Fibroblast of skin of scalp (primary cell): ENCODE measurements at places on chromosomes 3 and 15.

GRCh38 chr3:55329849-55330248 is 157.3 kb downstream of the WNT5A start:
- peak; percentile 97 for DNase-seq

- DNase-seq, result no peak
Measured at GRCh38 chr3:10532939-10533736, 27.8 kb upstream of the ATP2B2 start.

DNA sequence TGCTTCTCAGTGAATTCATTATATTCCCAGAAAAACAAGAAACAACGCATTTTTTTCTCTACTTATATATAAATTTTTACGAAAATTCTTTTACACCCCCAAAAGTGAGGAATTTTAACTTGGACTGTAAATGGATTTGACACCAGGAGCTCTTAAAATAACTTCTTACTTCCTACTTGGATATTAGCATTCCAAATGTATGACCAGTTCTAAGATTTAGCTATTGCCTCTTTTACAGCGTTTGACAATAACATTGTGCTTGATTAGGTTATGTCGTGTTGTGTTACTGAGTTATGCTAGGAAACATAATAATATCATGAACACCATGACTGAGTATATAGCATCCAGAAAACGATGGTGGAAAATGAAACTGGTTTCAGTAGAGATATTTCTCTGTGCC is 177.0 kb downstream of the CNTN6 start:
- DNase-seq, result peak; percentile 17

DNA sequence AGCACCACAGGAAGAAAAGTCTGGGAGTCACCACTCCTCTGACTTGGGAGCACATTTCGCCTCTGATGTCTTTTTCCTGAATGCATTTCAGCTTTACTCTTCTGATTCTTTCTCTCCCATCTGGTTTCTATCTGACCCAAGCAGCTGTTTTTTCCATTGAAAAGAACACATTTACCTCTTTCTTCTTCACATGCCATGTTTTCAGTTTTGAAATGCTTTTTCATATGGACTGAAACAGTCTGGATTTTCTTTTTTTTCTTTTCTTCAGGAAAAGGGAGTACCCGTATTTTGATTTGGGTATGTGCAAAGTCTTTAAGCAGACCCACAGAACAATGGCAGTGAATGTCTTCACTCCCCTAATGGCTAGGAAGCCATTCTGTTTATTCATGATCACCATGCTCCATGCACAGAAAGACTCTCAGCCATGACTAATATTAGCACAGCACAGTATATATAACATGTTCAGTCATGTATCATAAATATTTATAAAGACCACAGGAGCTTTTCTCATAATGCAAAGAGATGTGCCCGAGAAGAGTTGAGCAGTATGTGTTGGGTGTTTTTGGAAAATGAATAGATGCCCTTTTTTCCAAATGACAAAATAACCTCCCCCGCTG is 82.7 kb upstream of the LRIG1 start:
- DNase-seq, result no peak

GRCh38 chr3:107085261-107085660 is 292.0 kb upstream of the CCDC54 start:
- DNase-seq, result peak; percentile 22

DNA sequence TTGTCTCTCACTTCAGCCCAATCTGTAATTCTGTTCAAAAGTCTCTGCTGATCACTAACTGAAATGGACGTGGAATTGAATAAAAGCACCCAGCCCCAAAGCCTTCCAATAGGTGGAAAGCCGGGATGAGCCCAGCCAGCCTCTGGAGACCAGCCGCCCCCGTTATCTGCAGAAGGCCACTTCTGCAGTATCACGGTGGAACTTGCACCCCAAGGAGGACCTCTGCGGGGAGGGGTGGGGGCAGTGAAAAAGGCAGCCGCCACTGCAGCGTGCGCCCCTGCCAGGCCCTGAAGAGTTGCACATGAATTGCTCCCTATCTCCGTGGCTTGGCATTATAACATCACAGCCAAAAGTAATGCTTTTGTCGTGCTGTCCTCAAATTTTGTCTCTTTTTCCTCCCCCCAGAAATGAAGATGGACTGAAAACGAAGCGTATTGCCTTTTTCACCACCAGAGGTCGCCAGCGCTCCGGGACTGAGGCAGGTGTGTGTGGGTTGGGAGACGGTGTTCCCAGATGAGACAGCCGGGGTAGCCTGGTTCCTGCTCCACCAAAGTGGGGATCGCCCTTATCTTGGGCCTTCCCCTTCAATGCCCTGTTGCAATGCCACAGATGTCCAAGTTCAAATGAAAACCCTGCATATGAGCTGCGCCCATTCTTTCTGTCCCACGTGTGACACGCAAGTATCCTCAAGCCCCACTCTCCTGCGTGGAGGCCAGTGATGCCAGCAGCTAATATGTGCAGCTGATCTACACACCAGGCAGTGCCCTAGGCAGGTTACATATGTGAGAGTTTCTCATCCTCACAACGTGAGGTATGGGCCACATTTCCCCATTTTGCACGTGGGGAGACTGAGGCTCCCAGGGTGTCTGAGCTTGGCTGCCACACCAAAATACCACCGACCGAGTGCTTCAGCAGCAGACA is 96.0 kb downstream of the LRRK1 start:
- DNase-seq, result peak; percentile 66

GRCh38 chr3:71744738-71745137 is 8.9 kb upstream of the GPR27 start:
- DNase-seq, result no peak

DNA sequence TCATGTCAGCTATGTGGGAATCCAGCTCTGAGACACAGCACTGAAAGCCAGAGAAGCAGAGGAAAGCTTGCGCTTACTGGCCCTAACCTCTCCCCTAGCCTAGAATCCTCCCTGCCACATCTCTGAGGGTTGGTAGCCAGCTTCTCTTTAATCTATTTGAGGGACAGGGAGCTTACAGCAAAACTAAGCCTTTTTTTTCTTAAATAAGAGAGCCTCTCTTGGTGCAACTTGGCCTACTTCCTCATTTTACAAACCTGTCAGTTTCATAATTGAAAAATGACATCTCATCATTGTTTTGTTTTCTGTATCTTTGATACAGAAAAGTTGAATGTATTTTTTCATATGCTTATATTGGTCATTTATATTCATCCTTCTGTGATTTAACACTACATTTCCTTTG is 193.9 kb downstream of the ZNF621 start:
- no peak for DNase-seq

DNA sequence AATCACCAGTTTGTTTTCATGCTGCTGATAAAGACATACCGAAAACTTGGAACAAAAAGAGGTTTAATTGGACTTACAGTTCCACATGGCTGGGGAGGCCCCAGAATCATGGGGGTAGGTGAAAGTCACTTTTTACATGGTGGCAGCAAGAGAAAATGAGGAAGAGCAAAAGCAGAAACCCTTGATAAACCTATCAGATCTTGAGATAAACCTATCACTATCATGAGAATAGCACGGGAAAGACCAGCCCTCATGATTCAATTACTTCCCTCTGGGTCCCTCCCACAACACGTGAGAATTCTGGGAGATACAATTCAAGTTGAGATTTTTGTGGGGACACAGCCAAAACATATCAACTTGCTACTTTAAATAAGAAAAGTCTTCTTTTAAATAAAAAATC is 28.9 kb downstream of the CD200R1L start:
- no peak for DNase-seq

GRCh38 chr3:56771376-56771775 is 30.4 kb downstream of the ARHGEF3 start:
- no peak for DNase-seq

DNA sequence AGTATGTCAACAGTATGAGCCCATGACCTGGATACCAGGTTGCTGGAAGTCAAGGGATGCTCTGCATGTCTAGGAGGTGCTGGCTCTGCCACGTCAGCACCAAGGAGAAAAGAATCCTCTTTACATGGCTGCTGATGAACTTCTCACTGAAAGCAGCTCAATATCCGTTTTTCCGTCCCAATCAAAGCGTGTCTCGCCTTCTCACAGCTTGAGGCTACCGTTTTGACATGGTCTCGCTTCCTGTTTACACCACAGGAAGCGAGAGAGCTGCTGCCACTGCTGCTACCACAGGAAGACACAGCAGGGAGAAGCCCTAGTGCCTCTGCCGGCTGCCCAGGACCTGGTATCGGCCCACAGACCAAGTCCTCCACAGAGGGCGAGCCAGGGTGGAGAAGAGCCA is 27.3 kb downstream of the STARD5 start:
- peak; percentile 17 for DNase-seq

- no peak for DNase-seq
Measured at GRCh38 chr15:23514484-23514883, 51.0 kb upstream of the MKRN3 start.

- no peak for DNase-seq
Measured at GRCh38 chr3:103158183-103158582, 723.4 kb downstream of the ZPLD1 start.

DNA sequence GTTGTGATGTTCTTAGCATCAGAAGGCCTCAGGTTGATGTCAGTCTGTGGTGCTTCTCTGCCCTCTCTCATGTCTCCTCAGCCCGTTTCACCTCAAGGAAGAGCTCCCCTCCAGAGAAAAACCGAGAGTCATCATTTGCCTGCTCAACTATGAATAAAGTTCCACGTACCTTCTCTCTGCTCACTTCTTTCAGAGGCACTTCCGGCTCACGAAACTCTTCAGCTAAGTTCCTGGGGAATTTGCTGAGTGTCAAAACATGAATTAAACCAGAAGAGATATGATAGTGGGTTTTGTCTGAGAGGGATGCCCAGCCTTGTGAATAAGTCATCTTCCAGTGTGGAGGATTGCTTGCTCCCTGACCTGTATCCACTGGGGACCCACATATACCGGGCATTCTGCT is 37.7 kb downstream of the CCR4 start:
- no peak for DNase-seq

GRCh38 chr3:195384952-195385351 is 57.9 kb downstream of the ACAP2 start:
- peak; percentile 12 for DNase-seq

GRCh38 chr3:12944849-12945248 is 103.5 kb upstream of the RPL32 start:
- no peak for DNase-seq

GRCh38 chr3:59364496-59364895 is 314.7 kb upstream of the CFAP20DC start:
- DNase-seq, result peak; percentile 28

- no peak for DNase-seq
Measured at GRCh38 chr15:60704717-60705116, 225.8 kb upstream of the ICE2 start.

- no peak for DNase-seq
Measured at GRCh38 chr3:147934451-147935180, 525.5 kb downstream of the ZIC1 start.

DNA sequence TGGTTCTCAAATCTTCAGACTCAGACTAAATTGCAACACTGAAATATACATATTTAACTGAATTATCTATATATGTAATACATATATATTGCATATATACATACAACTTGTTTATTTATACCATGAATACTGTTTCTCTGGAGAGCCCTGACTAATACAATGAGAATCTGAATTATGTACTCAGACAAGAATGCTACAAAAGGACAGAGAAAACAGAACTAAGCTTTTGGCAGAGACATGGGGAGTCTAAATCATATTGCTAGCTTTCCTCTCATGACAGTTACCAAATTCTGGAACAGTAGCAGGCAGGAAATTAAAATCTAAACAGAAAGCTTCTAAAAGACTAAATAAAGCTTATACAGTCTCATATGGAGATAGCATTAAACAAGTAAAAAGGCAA is 142.4 kb upstream of the KCNMB2 start:
- peak; percentile 92 for DNase-seq

DNA sequence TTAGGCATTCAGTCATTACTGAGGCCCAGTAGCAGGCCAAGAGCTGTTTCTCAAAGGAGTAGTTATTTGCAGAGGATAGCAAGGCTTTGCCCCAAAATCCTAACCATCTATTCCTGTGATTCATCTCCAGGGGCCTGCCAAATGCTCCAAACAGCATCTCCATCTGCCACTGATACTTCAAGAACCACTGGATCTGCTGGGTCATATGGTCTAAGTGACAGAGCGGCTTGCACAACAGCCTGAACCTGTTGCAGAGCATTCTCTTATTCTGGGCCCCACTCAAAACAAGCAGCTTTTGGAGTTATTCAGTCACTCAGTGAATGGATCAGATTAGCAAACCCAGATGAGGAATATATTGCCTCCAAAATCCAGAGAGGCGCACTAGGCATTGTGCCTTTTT is 68.8 kb upstream of the ALDH1A3 start:
- DNase-seq, result no peak

DNA sequence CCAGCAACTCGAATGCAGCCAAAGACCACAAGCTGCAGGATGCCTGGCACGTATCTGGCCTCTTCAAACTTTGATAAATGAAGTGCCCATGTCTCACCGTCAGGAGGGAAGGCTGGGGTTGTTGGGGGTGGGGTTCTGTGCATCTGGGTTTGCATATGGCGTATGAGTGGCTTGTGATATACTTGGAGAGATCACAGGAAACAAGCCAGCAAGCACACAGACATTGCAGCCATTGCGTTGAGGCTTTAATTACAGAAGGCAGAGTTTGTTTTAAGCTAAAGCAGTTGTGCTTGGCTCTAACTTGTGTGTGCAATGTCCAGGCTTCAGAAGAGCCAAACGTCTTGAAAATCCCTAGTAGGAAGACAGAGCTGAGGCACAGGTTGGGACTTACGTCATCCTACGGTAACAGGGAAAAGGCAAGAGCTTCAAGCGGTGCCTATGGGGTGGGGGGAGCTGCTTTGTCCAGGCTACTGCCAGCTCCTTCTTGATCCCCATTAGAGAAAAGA is 109.2 kb downstream of the ASB7 start:
- no peak for DNase-seq

- no peak for DNase-seq
Measured at GRCh38 chr3:138459619-138460535, 25.5 kb downstream of the ESYT3 start.

DNA sequence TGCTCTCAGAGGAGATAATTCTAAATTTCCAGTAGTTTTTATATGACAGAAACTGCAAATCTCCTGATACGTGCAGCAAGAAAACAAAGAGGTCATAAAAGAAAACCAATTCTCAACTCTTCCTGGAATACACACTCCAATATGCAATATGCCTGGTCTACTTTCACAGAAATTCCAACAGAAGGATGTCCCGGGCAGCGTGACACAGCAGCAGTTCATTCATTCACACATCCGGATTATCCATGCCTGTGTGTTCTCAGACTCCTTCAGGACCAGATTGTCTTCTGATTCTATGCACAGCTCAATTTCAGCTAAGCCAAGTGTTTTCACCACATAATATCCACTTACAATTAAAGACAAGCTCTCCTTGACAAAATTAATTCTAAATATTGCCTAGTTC is 64.3 kb downstream of the FBN1 start:
- DNase-seq, result no peak

GRCh38 chr15:66110864-66111263 is 142.7 kb downstream of the MEGF11 start:
- no peak for DNase-seq

DNA sequence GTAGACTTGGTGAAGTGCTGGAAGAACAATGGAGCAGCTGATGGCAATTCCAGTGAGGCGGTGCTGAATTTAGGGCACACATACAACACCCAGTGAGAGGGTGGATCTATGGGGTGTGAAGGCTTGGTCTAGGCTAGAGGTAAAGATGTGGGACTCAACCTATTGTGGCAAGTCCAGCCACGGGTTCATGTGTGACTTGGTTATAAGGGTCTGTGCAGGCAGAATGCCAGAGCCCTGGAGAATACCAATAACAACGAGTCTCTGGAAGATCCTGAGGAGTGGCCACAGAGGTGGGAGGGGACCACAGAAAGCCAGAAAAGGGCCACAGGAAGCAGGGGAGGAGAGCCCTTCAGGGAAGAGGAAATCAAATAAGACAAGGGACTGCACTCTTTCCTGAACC is 55.0 kb downstream of the VGLL4 start:
- no peak for DNase-seq

GRCh38 chr3:76199382-76199781 is 414.0 kb upstream of the ZNF717 start:
- DNase-seq, result no peak

GRCh38 chr3:192904632-192905289 is 12.9 kb downstream of the MB21D2 start:
- no peak for DNase-seq
